Activated T-cell treated with anti-CD3 and anti-CD28 coated beads, Interleukin-2, amount 50 U/mL, for 4 hours (primary cell): ENCODE measurements at places on chromosomes 12 and 14. TPM values are rescaled to one million over a fixed set of nuclear protein-coding genes. Genes with fewer than 3 reads are reported as not detected.

- DNase-seq = peak; percentile 71
These were observed 136.4 kb upstream of the KRAS start for GRCh38 chr12:25386831-25387731.

DNA sequence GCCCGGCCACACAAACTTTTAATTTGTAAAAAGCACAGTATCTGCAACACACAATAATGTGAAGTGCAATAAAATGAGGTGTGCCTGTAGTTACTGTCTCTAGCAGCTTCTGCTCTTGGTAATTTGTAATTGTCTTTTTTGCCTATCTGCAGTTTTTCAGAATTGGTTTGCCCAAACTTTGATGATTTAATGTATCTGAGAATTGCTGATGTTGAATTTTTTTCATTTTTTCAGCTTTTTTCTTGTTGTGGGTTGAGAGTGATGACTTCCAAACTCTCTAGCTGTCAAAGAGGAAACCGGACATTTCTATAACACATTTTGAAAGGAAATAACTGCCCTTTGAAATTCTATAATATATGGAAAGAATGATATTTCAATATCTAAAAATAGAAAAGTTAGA, 236.9 kb downstream of the RERGL start:
- DNase-seq = no peak

The CLEC1B gene
- total RNA-seq = not detected

DNA sequence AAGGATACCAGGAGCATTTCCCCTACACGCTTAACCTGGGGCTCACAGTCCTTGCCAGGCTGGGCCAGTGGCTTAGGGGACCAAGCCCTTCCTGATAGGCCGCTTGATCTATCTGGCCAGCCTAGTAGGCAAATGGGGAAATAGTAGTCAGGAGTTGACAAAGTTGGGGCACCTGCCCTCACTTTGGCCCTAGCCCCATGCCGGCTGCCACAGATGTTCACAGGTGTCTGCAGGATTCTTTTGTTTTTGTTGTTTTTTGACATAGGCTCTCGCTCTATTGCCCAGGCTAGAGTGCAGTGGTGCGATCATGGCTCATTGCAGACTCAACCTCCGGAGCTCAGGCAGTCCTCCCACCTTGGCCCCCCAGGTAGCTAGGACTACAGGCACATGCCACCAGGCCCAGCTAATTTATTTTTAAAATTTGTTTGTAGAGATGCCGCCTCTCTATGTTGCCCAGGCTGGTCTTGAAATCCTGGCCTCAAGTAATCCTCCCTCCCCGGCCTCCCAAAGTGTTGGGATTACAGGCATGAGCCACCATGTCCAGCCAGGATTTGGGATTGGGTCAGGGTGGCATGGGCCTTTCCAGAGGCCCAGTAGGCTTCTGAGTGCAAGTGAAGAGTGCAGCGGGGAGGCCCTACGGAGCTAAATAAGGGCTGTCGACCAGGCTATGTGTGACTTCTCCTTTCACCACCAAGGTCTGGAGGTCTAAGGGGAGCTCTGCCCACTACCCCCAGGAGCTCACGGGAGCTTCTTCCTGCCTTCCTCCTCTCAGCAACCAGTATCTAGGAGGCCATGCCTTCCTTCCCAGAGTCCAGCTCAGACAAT, 15.5 kb upstream of the HDAC7 start:
- no peak for DNase-seq

The RAPGEF3 gene
- 0.66 TPM for total RNA-seq

- DNase-seq = no peak
These were observed 66.7 kb downstream of the RIMBP2 start for GRCh38 chr12:130649101-130650045.

The TSHR gene
- total RNA-seq = 0.47 TPM

The CEBPE gene
- total RNA-seq = not detected

DNA sequence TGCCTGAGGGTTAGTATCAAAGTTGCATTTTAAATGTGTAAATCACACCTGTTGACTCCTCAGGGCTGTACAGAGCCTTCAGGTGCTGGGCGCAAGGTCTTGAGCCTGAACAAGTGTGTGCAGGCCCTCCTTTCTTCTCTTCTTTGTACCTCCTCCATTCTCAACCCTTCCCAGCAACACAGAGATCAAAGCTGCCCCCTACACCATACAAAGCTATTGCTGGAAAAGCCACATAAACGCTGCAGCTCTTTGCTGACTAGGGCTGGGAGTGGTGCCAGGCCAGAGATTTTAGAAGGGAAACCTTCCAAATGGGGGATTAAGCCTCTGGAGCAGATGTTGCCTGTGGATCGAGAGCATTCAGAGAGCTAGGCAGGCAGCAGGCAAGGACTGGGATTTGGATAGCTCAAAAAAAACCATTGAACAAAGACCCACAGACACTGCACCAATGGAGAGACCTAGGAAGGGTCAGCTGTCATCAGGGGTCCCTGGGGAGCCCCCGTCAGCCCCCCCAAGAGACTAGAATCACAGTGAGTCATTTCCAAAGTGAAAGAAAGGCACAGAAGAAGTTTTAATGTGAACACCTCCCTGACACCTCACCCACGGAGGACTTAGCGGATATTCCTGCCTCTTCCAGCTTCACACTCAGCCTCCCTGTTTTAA, 18.2 kb upstream of the SUSD6 start:
- no peak for DNase-seq

The TAS2R20 gene
- total RNA-seq = 0.61 TPM

- DNase-seq = no peak
These were observed 9.2 kb downstream of the PRPH start for GRCh38 chr12:49304161-49304560.

GRCh38 chr12:39620659-39621658, 1.4 kb upstream of the ABCD2 start:
- DNase-seq = peak; percentile 18

DNA sequence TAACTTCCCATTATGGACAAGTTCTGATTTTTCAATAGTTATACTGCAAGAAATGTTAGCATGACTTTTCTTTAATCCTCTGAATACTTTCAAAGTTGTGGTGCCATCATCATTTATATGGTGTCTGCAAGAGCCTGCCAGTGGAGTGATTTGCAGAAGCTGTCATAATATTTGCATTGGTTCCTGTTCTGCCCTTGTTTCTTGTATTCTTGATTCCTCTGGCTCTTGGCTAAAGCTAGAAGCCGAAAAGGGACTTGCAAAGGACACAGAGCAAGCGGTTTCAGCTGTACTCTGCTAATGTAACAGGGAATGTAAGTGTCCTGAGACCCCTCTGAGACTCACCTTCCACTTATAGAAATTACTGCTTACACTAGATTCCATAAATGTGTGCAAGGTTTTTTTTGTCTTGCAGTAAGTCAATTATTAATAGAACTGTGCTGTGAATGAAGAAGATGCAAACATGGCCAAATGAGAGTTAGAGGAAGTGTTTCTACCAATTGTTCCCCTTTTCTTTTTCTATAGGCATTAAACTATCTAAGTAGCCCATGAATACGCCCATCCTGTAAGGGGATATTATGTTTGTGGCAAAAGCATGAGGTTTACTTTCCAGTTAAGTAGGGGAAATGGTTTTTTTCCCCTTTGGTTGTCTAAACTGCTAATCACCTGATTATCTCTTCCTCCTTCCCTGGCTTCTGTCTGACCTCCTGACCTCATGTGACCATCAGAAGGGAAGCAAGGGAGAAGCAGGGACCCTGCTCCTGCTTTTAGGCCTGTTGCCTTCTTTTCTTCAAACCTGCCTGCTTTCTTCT, 5.3 kb downstream of the DYRK4 start:
- no peak for DNase-seq

DNA sequence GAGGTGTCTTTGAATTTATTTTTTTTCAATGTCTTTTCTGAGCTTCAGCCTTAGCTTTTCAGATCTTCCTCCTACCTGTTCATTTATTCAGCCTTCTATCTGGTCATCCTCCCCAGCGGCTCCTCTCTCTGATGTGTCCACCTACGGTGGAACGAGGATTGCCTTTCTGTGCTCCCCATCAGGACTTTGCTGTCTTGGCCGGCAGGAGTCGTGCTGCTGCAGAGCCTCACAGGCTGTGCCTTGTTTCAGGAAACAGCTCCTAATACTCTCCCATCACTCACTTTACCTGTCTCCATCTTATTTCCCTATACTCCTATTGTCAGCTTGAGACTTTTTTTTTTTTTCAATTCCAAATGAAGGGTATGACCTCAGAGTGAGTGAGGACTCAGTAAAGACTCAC, 76.9 kb downstream of the KICS2 start:
- DNase-seq = no peak

- no peak for DNase-seq
These were observed 72.8 kb downstream of the GALNT4 start for GRCh38 chr12:89451841-89452251.

The NRIP2 gene
- total RNA-seq = not detected

The PGF gene
- 0.18 TPM for total RNA-seq

DNA sequence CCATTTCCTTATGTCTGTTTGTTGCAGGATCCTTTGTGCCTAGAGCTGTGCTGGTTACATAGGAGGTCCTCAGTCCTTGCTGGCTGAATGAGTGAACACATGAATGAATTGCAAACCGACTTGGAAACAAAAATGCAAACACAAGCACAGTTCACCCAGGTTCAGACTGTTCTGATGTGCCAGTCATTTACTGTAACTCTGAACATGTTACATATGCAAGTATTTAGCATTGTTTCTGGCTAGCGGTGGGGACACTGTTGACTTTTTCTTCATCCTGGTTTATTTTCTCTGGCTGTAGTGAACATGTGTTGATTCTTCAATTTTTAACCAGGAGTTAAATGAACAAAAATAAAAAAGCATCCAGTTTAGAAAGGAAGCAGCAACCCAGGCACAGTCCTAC, 33.4 kb downstream of the TSPAN9 start:
- no peak for DNase-seq

- DNase-seq = no peak
These were observed 51.5 kb upstream of the SLC2A13 start for GRCh38 chr12:40157336-40157735.

- no peak for DNase-seq
These were observed 61.6 kb upstream of the GNPNAT1 start for GRCh38 chr14:52852810-52853521.

The TMPO gene
- 180 TPM for total RNA-seq

The RASSF8 gene
- total RNA-seq = 0.53 TPM

- no peak for DNase-seq
These were observed 3.2 kb upstream of the SYNDIG1L start for GRCh38 chr14:74429221-74429691.

The PTHLH gene
- 0.18 TPM for total RNA-seq

The DIO2 gene
- not detected for total RNA-seq

- no peak for DNase-seq
These were observed 194.8 kb downstream of the CAPZA3 start for GRCh38 chr12:18932715-18933114.

- no peak for DNase-seq
These were observed 949 bp upstream of the KIF21A start for GRCh38 chr12:39443929-39444209.

- no peak for DNase-seq
These were observed 151.1 kb upstream of the SFSWAP start for GRCh38 chr12:131559517-131560516.

- no peak for DNase-seq
These were observed 137.6 kb downstream of the ZFP36L1 start for GRCh38 chr14:68655021-68655831.

DNA sequence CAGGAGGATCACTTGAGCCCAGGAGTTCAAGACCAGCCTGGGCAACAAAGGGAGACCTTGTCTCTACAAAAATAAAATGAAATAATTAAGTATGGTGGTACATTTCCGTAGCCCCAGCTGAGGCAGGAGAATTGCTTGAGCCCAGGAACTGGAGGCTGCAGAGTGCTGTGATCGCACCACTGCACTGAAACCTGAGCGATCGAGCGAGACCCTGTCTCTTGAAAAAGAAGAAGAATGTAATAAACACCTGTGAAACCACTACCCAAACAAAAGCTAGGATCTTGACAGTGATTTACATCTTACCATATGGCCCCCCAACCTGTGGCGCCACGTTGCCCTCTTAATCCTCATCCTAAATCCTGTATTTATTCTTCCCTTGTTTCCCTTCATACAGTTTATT, 5.7 kb upstream of the DTX1 start:
- DNase-seq = no peak

The MANSC1 gene
- total RNA-seq = 2.5 TPM

The LAG3 gene
- total RNA-seq = 71.1 TPM

GRCh38 chr12:54292083-54292930, 8.5 kb downstream of the NFE2 start:
- DNase-seq = no peak

- no peak for DNase-seq
These were observed 10.1 kb upstream of the PUS1 start for GRCh38 chr12:131919051-131919347.

The STXBP6 gene
- not detected for total RNA-seq

The HNRNPA1 gene
- total RNA-seq = 2,849 TPM

GRCh38 chr12:125114365-125115141, 49.3 kb downstream of the AACS start:
- DNase-seq = no peak

The PMEL gene
- 0.41 TPM for total RNA-seq
